ENCODE measurements at places on chromosomes 12 and 14.

DNA sequence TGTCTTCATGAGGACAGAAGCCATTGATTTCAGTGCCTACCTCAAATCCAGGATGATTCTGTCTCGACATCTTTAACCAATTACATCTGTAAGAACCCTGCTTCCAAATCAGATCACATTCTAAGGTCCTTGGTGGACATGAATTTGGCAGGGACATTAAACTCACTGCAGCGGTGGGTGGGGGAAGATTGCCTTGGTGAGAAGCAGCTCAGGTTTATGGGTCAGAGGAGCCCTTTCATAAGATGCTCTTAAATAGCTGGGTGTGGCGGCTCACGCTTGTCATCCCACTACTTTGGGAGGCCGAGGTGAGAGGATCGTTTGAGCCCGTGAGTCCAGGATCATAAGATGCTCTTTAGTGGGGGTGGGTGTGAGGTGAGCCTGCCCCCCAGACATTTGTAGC, 42.9 kb downstream of the ELK3 start:
- no peak for DNase-seq

GRCh38 chr12:10285919-10286318, 21.8 kb upstream of the KLRD1 start:
- DNase-seq = peak; percentile 13

GRCh38 chr14:78450669-78451318, 280.6 kb downstream of the NRXN3 start:
- DNase-seq = no peak

DNA sequence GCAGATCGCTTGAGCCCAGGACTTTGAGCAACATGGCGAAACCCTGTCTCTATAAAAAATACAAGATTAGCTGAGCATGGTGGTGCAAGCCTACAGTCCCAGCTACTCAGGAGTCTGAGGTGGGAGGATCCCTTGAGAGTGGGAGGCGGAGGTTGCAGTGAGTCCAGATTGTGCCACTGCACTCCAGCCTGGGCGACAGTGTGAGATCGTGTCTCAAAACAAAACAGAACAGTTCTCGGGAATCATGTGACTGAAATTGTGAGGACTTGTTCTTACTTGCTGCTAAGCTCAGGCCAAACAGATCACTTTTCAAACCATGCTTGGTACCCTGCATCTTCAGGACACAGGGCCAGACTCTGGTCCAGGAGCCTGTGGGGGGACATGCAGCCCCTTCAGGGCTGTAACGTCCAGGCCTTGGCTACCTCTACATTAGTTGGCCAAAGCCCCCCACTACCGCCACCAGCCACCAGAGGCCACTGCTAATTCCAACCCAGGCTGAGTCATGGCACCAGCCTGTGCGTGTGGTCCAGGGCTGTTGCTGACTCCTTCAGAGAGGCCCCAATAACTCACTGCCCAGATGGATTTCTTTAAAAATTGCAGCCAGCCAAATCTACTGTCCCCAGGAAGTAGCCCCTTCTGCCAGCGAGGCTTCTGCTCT, 33.4 kb upstream of the SYNDIG1L start:
- DNase-seq = peak; percentile 22

- DNase-seq = no peak
Observed at GRCh38 chr12:86373813-86374212, 117.6 kb upstream of the MGAT4C start.

DNA sequence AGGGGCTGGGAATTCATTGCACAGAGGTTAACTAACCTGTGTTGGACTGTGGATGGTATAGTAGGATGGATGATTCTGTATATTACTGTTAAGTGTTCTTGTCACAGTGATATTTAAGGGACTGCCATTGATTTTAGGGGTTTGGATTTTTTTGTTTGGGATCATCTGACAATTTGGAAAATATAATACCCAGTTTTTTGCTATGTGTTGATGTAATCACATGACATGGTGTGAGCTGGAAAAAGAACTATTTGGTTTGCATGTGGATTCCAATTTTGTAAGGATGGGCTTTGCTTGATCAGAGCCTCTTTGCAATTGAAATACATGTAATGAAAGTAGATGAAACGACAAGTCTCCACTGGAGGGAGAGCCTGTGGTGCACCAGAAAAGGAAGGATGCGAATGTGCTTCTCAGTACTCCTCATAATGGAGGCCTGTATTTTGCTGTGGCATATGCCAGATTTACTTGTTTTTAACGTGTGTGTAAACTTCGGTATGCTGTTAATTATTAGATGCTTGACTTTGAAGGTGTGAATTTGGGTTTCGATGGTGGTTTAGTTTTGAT, 2.7 kb downstream of the DYRK2 start:
- peak; percentile 56 for DNase-seq

- DNase-seq = peak; percentile 72
Observed at GRCh38 chr14:106459971-106460730, 933.8 kb downstream of the TMEM121 start.
